ENCODE measurements at places on chromosomes 5 and 9.

GRCh38 chr9:124480621-124480981, 26.6 kb downstream of the NR5A1 start:
- peak; percentile 81 for DNase-seq

DNA sequence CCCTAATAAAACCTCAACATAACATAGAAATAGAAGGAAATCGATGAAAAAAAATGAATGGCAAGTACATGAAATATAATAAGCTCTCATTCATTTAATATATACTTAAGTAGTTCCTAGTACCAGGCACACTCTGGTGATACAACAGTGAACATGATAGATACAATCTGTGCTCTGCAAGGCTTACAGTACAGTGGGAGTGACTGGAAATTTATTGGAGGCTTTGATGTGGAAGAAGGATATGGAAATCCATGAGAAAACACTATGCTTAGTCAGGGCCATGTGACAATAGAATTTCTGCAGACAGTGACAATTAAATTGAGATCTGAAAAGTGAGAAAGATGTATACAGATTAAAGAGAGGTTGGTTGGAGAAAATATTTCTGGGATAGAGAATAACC, 32.0 kb upstream of the IL33 start:
- DNase-seq: no peak

DNA sequence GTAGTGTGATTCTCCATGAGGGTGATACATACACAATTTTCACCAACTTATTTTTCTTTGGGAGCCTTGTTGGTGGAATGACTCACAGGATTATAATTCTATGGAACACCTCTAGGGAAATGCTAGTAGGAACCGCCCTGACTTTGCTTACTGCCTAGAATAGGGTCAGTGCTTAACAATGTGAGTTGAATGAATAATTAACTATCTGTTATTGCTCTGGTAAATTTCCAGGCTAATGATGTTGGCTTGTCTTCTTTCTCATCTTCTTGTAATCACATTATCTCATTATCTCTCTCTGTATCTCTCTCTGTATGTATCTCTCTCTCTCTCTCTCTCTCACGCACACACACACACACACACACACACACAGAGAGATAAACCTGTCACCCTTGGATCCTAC, 291.1 kb downstream of the TRIM32 start:
- DNase-seq: no peak

- peak; percentile 60 for DNase-seq
Observed at GRCh38 chr5:89343666-89344065, 460.7 kb upstream of the MEF2C start.

GRCh38 chr9:75992482-75993206, 102.2 kb downstream of the PCSK5 start:
- DNase-seq: no peak

- peak; percentile 72 for DNase-seq
Observed at GRCh38 chr9:221989-222776, 7.5 kb downstream of the DOCK8 start.

DNA sequence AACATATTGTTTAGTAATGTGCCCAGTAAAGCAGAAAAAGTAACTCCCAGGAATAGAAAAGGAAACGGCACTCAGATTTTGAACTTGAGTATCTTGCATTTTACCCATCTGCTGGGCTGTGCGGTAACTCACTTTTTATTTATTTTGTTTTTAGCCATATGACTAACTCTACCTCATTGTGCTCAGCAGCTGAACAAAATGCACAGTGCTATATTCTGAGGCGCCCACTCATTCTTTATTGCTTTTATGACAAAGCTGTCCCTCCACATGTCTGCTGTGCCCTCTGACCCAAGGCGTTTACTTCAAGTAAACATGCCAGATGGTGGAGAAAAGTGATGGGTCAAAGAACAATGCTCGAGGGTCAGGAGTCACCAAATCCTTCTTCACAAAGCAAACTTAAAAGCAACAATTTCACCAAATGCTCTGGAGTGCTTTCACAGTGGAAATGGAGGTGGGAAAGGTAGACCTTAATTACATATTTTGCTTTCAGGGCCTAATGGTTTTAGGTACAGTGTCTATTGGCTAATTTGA, 215.2 kb upstream of the ELAVL2 start:
- no peak for DNase-seq

- DNase-seq: no peak
Observed at GRCh38 chr5:156051972-156052371, 275.0 kb upstream of the SGCD start.

DNA sequence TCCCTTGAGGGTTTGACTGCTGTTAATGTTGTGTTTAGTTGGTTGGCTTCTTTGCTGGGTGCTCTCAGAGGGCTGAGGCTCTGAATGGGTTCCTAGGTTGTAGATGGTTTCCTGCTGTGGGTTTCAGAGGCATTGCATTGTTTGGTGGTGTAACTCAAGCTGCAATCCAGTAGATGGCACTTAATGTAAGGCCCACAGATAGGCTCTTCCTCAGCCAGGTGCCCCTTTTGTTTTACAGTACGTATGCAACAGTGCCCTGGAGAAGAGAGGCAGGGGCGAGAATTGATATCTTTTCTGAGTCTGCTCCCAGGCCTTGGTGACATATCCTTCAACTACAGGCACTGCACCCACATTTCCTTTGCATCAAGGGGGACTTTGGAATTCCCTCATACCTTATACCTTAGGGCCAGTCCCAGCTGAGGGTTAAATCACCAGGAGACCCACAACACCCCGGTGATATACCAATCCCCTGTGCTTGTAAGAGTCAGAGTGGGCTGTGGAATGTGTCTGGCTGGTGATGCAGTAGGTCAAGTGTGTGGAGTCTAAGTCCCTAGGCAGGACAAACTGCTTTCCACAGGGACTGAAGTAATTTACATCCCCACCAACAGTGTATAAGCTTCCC, 7.0 kb upstream of the UGT3A2 start:
- DNase-seq: peak; percentile 69

DNA sequence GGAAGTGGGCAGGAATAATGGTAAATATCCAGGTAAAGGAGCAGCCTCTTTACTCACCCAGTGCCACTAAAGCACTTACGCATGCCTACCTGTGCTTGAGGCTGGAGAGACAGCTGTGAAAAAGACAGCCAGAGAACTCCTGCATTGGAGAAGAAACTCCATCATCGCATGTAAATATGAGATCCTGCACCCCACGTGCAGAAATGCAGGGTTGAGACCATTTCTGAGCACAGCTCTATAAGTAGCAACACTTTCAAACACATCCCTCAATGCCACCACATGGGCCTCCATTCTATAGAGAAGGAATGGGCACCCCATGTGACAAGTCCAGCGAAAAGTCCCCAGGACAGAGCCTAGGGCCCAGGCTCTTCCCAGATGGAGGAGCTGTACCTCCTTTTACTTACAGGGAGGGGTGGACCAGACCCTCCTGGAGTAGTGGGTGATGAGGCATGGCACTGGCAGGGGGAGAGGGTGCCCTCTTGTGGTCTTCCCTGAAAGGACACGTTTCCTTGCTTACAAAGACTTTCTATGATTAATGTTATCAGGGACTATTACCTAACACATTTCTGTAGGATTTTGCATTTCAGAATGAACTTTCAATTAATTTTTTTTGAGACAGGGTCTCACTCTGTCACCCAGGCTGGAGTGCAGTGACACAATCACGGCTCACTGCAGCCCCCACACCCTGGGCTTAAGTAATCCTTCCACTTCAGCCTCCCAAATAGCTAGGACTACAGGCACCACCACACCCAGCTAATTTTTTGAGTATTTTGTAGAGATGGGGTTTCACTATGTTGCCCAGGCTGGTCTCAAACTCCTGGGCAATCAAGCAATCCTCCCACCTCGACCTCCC, 55.3 kb upstream of the IL17B start:
- DNase-seq: peak; percentile 76

GRCh38 chr5:20109326-20109725, 121.3 kb upstream of the CDH18 start:
- DNase-seq: no peak

- peak; percentile 87 for DNase-seq
Observed at GRCh38 chr5:81425569-81425968, 31.6 kb upstream of the ACOT12 start.

DNA sequence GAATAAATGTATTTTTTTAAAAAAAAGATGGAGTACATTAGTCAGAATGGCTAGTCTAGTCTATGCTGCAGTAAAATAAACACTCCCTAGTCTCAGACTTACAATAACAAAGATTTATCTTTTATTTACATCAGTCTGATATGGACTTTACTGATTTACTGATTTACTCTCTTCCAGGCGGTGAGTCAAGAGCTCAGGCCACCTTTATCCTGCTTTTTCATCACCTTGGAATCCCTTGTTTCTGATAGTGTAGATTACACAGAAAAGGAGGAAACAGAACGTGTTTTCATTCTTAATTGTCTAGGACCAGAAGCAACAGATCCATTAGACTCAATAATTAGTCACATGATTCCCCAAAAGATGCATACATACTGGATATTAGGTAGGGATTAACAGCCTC, 290.1 kb upstream of the TRPC7 start:
- DNase-seq: no peak

- DNase-seq: no peak
Observed at GRCh38 chr9:2110036-2110435, 94.9 kb downstream of the SMARCA2 start.

DNA sequence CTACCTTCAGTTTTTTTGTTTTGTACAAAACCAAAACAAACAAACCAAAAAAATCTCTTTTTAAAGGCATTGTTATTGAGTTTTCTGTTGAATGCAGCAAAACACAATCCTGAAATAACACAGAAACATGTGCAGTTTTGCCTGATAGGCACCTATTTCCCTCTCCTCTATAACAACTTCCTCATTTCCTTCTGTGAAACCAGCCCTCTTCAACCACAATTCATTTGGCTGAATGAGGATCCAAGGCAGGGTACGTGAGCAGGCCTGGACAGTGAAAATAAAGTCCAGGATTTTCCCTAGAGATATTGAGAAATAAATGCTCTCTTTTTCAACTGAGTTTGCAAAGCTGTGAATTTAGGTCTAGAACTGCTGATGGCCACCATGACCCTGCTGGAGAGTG, 134.8 kb upstream of the LARP1 start:
- DNase-seq: peak; percentile 45

GRCh38 chr5:172509405-172509781, 55.1 kb upstream of the SH3PXD2B start:
- DNase-seq: no peak

DNA sequence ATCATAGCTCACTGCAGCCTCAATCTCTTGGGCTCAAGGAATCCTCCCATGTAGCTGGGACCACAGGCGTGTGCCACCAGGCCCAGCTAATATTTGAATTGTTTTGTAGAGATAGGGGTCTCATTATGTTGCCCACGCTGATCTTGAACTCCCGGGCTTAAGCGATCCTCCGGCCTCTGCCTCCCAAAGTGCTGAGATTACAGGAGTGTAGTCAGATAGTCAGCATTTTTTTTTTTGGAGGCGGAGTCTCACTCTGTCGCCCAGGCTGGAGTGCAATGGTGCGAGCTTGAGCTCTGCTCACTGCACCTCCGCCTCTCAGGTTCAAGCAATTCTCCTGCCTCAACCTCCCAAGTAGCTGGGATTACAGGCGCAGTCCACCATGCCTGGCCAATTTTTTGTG, 1.6 kb upstream of the SAR1B start:
- DNase-seq: no peak

GRCh38 chr5:122517091-122517490, 205.1 kb downstream of the SNCAIP start:
- DNase-seq: peak; percentile 41

DNA sequence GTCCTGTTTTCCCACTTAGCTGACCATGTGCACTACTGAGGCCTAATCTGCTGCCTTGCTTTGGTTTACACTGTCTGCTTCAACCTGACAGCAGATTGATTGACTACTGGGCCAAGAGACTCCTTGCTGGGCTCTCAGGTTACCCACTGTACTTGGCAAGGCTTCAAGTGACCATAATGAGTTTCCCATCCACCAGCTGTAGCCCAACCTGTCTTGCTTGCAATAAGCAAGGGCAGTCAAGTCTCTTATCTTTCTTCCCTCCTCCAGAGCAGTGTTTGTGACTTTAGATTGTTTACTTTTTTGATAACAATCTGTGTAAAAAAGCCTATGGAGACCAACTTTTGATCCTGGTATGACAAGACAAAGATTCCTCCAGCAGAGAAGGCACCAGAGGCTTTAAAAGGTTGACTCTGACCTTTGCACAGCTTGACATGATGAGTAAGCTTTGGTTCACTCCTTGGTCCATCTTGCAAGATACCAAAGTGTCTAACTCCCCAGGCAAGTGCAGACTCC, 912.3 kb upstream of the SEMA6A start:
- no peak for DNase-seq

GRCh38 chr9:136935651-136936050, 8.9 kb downstream of the FBXW5 start:
- no peak for DNase-seq

DNA sequence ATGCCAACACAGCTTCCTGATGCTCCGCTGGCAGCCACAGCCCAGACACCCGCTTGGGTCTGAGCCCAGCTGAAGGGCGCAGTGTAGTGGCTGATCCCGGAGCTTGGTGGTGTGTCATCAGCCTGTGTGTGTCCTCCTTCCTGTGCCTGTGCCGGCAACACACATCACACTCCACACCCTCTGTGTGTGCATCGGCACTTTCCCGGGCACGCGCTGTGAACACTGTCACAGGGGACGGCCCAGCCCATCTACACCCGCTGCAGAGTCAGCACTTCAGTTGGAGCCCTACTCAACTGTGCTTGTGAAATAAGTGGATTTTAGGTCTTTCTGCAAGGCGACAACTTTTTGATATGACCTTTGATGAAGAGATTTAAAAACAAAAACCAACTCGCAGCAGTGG, 189.4 kb downstream of the IRX2 start:
- DNase-seq: no peak

DNA sequence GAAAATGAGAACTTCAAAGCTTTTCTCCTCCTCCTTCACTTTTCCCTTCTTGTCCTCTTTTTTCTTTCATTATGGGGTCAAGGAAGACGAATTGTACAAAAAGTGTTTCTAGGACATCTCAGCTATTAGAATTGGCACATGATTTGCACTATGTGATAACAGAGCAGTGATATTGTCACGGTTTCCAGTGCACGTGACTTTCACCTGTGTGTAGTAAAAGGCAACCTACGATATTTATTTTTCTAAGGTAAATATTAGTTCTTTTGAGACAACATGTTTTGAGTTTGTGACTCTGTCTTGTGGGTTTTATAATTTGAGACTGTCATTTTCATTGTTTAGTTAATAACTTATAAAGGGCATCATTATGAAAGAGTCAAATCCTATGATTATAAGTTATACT, 213.1 kb downstream of the PSAT1 start:
- DNase-seq: no peak

DNA sequence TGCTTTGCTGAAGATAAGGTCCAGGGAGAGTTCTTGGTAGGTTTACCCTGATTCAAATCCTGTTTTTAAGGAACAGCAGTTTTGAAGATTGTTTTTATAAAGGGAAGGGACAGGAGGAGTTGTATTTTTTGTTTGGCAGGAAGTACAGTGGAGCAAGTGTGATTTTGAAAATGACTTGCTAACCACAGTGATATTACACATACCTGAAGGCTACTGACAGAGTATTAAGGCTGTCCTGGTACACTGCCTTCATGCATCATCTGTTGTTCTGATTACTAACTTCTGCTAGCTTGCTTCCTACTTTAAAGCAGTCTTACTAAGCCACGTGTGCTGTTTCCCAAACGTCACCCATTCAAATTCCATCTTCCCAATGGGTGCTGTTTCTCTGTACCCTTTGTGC, 559.5 kb upstream of the SGCD start:
- no peak for DNase-seq
